NCI-H1694 treated with DMSO at 0.1 percent for 48 hours (cell line): ENCODE measurements at places on chromosomes 7 and 10.

DNA sequence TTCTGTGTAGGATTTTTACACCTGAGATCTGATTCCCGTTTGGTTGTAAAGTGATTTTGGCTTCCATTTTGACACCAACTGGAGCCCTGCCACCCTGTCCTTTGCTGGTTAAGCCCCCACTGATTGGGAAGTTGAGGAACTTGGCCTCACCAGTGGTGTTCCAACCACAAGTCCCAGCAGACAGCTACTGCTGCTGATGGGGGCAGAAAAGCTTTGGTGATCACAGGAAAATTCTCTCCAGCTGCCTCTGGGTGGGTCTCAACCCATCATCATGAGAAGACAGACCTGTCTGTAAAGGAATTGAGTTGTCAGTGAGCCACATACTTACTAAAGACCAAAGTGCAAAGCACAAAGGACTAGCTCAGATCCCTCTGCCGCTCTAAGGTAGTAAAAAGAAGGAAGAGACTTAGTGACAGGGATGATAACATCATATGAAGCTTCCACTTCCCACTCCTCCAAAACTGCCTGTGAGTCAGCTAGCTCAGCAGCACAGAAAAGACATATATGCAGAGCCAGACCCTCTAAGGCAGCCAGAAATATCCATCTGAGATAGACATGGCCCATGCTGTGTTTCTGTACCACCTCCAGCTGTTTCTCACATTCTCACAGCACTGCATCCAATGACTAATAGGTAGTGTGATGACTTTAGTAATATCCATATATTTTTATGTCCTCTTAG lies 22.4 kb upstream of the LRRC17 start:
- no peak for DNase-seq

- no peak for DNase-seq
Measured at GRCh38 chr7:51007551-51008505, 225.1 kb upstream of the GRB10 start.

- no peak for DNase-seq
Measured at GRCh38 chr7:9250876-9251275, 817.5 kb downstream of the NXPH1 start.

DNA sequence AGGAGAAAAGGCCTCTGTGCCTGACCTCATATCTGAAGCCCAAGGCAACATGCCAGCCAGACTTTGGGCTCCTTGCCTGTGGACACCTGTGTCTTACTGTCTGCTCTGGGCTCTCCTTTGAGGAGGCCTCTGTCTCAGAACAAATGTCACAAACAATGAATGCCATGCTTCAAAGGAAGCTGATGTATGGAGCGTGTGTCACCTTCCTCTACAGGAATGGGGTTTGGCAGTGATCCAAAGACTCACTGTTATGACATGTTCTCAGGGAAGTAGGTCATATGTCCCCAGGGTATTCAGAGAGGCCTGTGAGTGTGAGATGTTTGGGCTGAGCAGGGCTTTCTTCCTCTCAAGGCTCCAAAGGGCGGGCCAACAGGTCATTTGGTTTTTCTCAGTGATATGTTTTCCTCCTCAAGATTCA lies 38.4 kb downstream of the PTPRE start:
- no peak for DNase-seq

- no peak for DNase-seq
Measured at GRCh38 chr10:65341323-65341925, 1584.4 kb upstream of the LRRTM3 start.

- no peak for DNase-seq
Measured at GRCh38 chr7:111842491-111842890, 280.2 kb upstream of the IMMP2L start.

GRCh38 chr7:126657599-126658358 lies 595.0 kb downstream of the GRM8 start:
- no peak for DNase-seq

GRCh38 chr10:108819302-108819701 lies 1104.0 kb downstream of the XPNPEP1 start:
- DNase-seq, result no peak

DNA sequence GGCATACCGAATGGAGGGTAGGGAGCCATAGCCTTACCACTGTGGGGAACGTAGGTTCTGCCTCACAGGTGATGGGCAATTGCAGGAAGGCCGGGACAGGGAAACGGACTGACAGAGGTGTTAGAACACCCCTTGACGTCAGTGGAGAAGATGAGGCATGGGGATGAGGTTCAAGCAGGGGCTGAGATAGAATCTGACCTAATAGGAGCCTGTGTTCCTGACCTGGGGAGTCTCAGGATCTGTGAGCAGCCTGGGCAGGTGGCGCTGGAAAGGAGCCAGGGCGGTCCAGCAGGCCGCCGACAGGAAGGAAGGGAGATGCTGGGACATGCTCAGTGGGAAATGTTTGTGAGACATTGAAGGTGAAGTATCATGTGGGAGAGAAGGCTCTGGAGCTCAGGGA lies 109.4 kb downstream of the WDFY4 start:
- DNase-seq, result no peak

- DNase-seq, result no peak
Measured at GRCh38 chr7:20344396-20344795, 13.7 kb downstream of the ITGB8 start.

DNA sequence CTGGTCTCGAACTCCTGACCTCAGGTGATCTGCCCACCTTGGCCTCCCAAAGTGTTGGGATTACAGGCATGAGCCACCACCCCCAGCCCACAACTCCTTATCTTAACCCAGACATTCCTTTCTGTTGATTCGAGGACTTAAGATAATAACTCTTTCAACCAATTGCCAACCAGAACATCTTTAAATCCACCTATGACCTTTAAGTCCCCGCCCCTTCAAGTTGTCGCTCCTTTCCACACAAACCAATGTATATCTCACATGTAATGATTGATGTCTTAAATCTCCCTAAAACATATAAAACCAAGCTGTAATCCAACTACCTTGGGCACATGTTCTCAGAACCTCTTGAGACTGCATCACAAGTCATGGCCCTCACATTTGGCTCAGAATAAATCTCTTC lies 7.8 kb upstream of the ANKRD2 start:
- no peak for DNase-seq

DNA sequence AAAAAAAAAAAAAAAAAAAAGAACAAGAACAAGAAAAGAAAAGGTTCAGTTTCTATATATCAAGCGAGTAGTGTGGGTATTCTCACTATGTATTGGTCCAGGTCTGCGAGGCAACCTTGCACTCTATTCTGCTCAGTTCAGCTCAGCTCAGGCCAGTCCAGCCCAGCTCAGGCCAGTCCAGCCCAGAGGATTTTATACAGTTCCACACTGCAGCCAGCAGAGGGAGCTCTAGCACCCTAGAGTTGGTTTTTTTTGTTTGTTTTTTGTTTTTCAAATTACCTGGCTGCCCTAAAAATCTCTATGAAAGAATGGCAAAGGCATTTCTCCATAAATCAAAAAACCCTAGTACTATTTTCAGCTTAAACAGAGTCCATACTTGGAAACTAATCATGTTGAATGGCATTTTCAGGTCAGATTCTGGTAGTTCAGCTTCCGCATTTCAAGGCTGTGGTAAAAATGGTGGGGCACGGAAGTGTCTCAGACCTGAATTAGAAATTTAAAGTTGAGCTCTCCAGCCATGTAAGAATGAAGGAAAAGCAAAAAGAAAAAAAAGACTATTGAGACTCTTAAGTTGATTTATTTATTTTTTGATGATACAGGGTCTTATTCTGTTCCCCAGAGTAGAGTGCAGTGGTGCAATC lies 55.2 kb upstream of the GSDME start:
- DNase-seq, result no peak

DNA sequence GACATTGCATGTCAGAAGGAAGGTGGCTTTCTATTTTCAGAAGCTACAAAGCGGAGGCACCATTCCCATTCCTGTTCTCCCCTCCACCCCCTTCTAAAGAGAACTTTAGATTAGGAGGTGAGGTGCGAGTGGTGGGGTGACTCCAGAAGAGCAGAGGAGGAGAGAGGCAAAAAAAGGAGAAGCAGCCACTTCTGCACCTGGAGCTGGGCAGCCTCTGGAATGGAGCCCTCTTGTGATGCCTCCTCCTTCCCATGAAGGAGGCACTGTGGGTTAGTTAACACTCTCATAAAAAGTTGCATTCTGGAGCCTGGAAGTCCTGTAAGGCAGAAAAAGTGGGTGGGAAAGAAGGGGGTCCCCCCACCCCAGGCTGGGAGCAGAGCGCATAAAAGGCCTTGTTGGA lies 4.8 kb downstream of the PTF1A start:
- no peak for DNase-seq

GRCh38 chr7:72781161-72781560 lies 46.8 kb downstream of the TYW1B start:
- DNase-seq, result no peak

DNA sequence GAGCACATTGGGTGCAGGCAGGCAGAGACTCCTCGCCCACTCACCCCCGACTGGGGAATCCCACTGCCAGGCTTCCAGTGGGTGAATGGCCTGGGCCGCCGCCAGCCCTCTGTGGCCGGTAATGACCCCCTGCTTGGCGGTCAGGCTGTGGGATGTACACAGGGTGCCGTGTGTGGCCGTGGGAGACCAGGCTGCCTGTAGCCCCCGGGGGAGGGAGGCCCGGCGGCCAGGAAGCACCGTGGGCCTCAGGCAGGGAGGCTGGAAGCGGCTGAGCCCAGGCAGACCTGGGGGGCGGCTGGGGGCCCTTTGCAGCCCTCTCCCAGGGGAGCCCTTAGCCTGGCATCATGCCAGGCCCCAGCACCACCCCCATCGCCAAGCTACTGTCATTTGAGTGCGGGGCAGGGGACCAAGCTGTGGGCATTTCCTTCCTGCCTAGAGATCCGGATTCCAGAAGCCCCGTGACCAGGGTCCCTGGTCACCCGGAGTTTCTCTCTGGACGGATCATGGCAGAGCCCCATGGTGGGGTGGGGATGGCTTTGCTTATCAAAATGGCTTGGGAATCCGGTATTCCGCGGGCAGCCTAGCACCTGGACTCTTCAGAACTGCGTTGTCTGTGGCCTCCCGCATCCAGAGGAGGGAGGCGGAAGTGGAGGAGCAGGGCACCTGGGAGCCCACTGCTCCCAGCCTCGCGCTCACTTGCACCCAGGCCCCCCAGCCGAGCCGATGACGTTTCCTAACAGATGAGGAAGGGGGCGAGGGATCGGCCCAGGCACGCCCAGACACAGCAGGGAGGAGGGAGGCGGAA lies 1.1 kb downstream of the TTYH3 start:
- DNase-seq, result peak; percentile 79

DNA sequence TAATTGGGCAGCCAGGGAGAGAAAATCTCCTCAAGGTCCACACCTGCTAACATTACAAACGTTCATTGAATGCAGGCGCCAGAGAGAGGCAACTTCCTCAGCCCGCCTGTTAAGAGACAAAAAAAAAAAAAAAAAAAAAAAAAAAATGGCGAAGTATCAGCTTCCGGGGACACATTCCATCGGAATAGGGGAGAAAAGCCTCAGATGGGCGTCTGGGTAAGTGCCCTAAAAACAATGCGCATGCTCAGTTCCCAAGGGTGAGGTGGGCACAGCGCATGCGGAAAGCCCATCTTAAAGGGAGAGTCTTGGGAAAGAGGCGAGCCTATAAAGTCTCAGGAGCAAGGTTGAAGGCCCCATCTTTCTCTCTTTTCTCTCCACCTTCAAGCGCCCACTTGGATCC lies 1139.7 kb upstream of the CELF2 start:
- DNase-seq, result no peak

GRCh38 chr10:77504196-77504872 lies 133.3 kb downstream of the KCNMA1 start:
- DNase-seq, result no peak

DNA sequence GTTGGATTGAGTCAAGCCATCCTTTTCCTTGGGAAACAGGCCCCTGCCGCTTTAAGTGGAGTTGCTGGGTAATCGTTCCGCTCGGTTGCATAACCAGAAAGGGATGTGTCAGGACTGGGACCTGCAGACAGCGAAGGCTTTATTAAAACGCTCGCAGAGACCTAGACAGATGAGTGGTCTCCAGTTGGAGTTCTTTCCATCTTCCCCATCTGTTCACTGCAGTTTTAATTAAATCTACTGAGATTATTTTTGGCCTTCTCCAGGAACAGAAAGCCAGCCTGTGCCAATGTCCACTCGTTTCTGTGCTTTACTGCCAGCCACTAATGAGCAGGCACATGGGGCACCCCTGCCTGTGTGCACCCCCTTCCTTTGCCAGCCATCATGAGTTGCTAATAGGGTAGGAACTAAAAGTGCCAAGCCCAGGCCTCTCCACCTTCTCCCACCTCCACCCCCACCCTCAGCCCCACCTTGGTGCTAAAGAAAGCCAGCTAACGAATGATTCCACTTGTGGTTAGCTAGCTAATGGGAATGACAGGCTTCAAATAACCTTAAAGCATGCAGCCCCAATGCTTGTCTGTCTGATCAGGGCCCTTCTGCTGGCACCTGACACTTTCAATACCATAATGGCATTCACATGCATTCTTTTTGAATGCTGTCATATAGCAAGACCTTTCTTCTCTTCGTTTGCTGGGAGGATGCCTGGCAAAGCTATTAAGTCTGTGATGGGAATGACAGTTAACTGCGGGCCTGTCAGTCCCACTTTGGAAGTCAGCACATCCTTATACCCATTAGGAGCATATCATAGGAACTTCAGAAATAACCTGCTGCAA lies 556.8 kb upstream of the GALNT17 start:
- peak; percentile 98 for DNase-seq

DNA sequence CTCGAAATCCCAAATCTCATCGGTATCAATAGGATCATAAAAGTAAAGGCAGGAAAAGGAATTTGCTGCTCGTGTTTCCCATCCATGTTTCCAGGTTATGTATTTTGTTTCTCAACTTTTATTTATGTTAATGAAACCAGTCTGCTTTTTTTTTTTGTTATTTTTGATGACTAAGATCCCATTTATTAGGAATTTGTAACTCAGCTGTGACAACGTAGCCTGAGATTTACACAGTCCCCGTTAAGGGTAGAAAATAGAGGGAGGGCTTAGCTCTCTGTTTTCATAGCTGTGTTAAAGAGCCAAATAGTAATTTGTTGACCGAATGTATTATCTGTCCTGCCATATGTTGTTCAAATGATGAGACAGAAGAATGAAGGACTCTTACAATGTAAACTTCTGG lies 164.0 kb downstream of the MGMT start:
- no peak for DNase-seq

GRCh38 chr7:42730586-42730985 lies 181.3 kb downstream of the C7orf25 start:
- DNase-seq, result no peak

DNA sequence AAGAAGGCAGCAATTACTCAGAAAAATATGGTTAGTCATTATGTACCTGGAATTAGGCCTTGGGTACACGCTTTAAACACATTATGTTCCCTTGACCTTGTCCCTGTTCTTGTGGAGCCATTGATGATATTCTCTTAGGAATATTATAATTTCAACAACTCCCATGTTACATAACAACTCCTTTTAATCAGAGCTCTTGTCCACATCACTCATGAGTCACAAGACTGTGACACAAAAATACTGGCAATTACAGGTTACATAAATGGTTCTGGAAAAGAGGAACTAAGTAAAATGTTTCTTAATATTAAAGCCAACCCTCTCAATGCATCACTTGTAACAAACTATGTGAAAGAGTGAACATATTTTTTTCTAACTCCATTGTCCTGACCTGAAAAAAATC lies 143.8 kb upstream of the PCLO start:
- no peak for DNase-seq

GRCh38 chr7:93030605-93031225 lies 87.1 kb downstream of the SAMD9 start:
- no peak for DNase-seq

GRCh38 chr7:18715988-18716387 lies 220.4 kb downstream of the HDAC9 start:
- DNase-seq, result no peak

- no peak for DNase-seq
Measured at GRCh38 chr7:4712281-4713182, 30.4 kb downstream of the FOXK1 start.
